CD4-positive, alpha-beta memory T cell (primary cell): ENCODE measurements at places on chromosomes 3 and 15. TPM values are rescaled to one million over a fixed set of nuclear protein-coding genes. Genes with fewer than 3 reads are reported as not detected.
A peak's percentile ranks its signal among the peaks of the same experiment; 100 is the strongest.

The CGNL1 gene
- total RNA-seq = not detected

The LAMB2 gene
- 1.1 TPM for total RNA-seq

The PGBD4 gene
- total RNA-seq = 4.7 TPM

The TEX55 gene
- not detected for total RNA-seq

DNA sequence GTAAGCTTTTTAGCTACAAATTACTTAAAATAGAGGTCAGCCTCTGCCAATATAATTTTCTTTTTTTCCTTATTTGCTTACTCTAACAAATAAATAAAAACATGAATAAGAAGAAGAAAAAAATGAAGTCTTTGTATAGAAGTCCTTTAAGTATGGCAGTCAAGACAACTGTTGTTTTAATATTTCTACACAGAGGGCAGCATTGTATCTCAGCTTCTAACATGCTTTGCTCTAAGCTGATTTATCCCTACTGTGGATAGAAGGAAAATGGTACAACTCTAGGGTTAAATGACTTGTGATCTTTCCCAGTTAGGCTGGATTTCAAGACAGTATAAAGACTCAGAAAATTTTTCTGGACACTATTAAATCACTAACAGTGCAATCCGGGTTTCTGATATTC is 104.3 kb upstream of the MEIS2 start:
- no peak overlapping the region for H3K27ac ChIP-seq
- no peak overlapping the region for H3K4me3 ChIP-seq
- no peaks in the 10 kb centered on the region for H3K4me1 ChIP-seq
- DNase-seq = no peak
- no peaks in the 10 kb centered on the region for H3K36me3 ChIP-seq

DNA sequence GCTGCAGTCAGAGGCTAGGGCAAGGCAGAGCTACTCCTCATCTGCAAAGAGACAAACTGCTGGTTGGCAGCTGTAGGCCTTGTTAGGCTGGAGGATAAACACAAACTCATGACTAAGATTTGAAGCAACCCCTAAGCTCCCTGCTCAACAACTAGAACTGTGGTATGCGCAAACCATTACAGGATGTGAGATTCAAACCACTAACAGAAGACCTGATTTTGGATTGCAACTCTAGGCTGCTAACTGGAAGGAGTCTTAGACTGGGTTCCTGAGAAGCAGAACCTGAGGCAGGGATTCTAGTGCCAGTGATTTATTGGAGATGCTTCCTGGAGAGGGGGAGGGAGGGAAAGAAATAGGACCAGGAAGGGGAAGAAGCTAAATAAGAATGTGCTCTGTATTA is 22.5 kb downstream of the CCR4 start:
- peak overlapping the region; percentile 14 for H3K27ac ChIP-seq
- H3K27me3 ChIP-seq = no peaks in the 10 kb centered on the region
- peak; percentile 62 for DNase-seq
- H3K4me1 ChIP-seq = peaks cover 48% of the 10 kb centered on the region

GRCh38 chr15:70096215-70097062 is 1.3 kb downstream of the TLE3 start:
- H3K4me3 ChIP-seq = peak overlapping the region; percentile 84
- peaks cover 65% of the 10 kb centered on the region for H3K4me1 ChIP-seq
- H3K36me3 ChIP-seq = peaks cover 9% of the 10 kb centered on the region
- DNase-seq = peak; percentile 50
- peak overlapping the region; percentile 88 for H3K27ac ChIP-seq
- no peaks in the 10 kb centered on the region for H3K27me3 ChIP-seq

GRCh38 chr3:60206206-60206605 is 1045.0 kb downstream of the FHIT start:
- DNase-seq = no peak
- no peaks in the 10 kb centered on the region for H3K27me3 ChIP-seq
- H3K4me1 ChIP-seq = no peaks in the 10 kb centered on the region
- H3K36me3 ChIP-seq = no peaks in the 10 kb centered on the region
